NCI-H2081 (cell line): ENCODE measurements at places on chromosomes 3 and 15.

DNA sequence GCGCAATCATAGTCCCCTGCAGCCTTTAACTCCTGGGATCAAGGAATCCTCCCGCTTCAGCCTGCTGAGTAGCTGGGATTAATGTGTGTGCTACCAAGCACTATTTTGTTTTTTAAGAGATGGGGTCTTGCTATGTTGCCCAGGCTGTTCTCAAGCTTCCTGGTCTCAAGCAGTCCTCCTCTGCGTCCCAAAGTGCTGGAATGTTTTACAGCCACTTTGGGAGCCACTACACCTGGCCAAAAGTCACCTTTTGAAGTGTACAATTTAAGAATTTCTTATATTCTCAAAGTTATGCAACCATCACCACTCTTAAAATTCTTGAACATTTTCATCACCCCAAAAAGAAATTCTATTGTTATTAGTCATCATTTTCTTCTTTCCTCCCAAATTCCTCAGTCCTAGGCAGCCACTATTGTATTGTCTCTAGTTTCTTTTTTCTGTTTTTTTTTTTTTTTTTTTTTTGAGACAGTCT, 17.8 kb downstream of the CDV3 start:
- no peak for DNase-seq

- no peak for DNase-seq
These were observed 331.9 kb downstream of the SHQ1 start for GRCh38 chr3:72516361-72516760.

- DNase-seq, result no peak
These were observed 3.9 kb upstream of the B3GNT5 start for GRCh38 chr3:183249006-183249718.

DNA sequence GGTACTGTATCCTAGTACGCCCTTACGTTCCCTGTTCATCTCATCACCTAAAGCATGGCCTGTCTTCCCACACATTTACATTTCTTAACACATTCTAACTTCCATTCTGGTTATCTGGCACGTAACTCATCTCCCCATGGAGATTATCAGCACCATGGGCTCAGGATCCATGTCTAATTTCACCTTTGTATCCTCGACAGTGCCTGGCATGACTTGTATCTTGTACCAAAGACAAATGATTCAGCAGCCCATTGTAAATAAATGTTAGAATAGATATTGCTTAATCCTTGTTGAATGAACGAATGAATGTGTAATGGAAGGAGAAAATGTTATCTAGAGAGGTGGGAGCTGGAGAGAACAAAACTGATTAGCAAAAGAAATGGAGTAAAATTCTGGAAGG, 69.7 kb upstream of the TPM1 start:
- DNase-seq, result no peak

- DNase-seq, result no peak
These were observed 481.5 kb upstream of the RGMA start for GRCh38 chr15:93570527-93570926.

- no peak for DNase-seq
These were observed 7.9 kb downstream of the RPSA start for GRCh38 chr3:39414421-39414907.
